Stimulated activated CD4-positive, alpha-beta T cell treated with anti-CD3 and anti-CD28 coated beads, Interleukin-4, amount 100 ng/mL, for 1 hour (primary cell): ENCODE measurements at places on chromosomes 5 and 9.

GRCh38 chr9:117412841-117413240 lies 2.0 kb downstream of the ASTN2 start:
- no peak for DNase-seq

- no peak for DNase-seq
These were observed 31.7 kb downstream of the FUBP3 start for GRCh38 chr9:130610862-130611707.

GRCh38 chr9:22307013-22307711 lies 139.5 kb upstream of the DMRTA1 start:
- no peak for DNase-seq

DNA sequence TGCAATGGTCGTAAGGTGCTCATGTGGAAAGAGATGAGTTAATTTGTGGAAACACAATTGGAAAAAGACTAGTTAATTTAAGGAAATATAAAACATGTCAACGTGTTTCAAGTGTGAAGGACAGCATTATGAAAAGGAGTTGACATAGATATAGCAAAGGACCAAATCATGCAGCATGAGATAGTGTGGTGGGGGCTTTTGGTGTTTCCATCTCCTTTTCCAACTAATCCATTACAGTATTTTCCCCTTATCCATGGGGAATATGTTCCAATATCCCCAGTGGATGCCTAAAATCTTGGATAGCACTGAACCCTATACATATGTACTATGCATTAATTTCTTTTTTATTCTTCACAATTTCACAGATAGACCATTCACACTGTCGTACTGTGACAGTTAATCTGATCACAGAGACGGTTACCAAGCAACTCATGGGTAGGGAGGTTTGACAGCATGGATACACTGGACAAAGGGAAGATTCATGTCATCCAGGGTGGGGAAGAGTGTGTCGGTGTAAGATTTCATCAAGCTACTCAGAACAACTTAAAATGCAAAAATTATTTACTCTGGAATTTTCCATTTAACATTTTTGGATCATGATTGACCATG lies 238.6 kb downstream of the CDH12 start:
- no peak for DNase-seq

- DNase-seq = no peak
These were observed 30.8 kb upstream of the ASTN2 start for GRCh38 chr9:117445631-117446030.

DNA sequence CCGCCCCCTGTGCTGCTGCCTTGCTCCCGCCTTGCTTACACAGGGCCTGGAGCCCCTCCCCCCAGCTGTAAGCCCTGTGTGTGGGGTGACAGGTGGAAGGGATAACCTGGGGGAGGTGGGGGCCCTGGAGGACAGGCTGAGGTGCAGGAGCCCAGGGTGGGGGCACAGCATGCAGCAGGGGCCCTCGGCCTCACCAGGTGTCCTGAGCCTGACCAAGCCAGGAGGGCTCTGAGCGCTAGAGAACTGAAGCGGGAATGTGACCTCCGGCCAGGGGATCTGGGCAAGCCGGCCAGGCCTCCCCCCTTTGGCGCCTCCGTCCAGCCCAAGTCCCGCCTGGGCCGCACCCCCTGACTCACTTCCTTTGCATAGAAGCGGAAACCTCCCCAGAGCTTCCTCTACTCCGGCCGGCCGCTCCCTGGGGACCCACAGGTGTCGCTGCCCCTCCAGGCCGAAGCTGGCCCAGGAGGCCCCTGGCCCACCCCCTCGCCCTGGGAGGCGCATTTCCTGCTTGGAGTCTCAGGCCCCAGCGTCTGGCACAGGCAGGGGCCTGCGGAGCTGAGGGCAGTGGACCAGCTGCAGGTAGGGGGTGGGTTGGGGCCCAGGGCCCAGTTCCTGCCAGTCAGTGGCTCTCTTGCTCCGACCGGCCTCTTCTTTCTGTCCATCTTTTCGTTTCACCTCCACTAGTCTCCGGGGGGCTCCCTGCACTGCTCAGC lies at the start of gene TOR4A:
Gene TOR4A (plus strand): TSS at position 398 of the 713 bp plus-strand sequence. CDS start 964 bp downstream, outside the sequence.
- DNase-seq = no peak

DNA sequence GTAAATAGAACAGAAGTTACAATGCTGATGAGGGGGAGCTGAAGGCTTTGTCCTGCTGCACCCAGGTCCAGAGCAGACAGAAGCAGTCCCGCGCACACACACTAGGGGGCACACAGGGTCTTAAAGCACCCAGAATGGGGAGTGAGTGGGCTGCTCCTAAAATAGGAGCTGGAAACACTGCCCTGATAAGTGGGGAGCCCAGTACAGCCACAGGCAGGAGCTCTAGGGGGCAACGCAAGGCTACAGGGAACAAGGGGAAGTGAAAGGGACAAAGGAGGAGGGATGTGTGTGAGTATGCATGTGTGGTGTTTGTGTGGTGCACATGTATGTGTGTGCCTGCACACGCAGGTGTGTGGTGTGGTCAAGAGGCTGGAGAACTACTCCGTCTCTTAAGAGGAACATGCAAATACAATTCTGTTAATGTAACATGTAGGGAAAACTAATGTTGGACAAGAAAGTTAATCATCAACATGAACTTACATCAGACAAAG lies 191.5 kb downstream of the ROR2 start:
- peak; percentile 33 for DNase-seq

GRCh38 chr5:10364186-10364689 lies 10.7 kb downstream of the MARCHF6 start:
- no peak for DNase-seq

DNA sequence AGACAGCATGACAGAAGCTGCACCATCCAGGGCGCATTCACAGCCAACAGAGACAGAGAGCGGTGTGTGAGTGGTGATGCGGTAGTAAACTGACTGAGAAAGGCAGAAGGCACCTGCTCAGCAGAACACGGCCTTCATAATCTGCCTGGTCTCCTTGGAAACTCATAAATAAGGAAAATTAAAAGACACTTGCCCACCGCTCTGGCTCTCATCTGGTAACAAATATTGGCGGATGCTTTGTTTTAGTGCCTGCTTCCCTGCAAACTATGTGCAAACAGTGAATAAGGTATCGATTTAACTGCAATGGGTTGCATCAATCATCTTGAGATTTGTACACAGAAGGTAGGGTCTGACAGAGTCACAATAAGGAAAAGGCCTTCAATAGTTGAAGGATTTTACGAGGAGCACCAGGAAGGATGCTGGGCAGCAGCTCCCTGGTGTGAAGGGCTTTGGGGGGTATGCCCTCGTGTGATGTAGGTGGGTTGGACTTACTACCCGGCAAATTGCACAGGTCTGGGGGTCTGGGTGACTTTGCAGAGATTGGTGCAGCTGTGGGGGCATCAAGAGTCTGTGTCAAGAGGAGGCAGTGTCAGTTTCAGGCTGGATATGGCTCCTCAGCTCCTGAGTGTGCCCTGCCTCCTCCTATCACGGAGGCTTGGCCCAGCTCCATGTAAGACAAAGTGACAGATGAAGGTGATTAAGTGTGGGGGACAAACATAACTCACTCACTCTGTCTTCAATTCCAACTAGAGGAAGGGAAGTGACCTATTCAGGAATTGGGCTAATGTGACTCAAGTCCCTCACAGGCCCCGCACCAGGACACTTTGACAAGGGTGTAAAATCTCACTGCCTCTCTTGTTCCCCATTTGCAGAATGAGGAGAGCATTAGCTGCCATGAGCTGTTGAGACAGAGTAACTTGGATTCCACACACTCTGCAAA lies 166.7 kb downstream of the ICE1 start:
- no peak for DNase-seq

DNA sequence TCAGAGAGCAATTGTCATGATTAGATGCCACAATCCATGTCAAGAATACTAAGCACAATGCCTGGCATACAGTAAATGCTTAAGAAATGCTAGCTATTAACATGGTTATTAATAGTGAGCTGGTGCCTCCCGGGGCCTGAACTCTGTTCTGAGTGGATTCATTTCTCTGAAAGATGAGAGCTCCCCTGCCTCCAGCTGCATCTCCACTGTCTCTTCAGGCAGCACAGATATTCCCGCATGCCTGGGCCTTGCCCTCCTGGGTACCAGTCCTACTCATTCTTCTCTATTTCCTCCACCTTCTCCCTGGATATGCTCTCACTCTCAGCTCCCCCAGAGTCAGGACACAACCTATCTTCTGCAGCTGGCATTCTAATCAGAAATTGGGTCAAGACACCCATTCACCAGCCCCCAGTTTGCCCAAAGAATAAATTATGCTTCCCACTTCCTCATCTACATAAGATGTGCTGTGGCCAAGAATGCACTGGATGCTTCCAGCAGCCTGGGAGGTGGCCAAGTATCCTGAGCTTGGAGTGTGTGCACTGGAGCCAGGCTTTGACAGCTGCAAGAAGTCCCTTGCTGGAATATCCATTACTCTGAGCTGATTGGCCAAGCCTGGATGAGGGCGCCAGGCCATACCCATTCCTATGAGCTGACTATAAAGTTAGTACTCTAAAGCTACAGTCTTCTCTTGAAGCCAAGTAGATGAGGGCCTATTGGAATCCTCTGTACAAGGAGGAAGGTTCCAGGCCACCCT lies 669.0 kb downstream of the ACTL7B start:
- DNase-seq = no peak

- DNase-seq = no peak
These were observed 217.6 kb downstream of the ROR2 start for GRCh38 chr9:91732187-91733005.

DNA sequence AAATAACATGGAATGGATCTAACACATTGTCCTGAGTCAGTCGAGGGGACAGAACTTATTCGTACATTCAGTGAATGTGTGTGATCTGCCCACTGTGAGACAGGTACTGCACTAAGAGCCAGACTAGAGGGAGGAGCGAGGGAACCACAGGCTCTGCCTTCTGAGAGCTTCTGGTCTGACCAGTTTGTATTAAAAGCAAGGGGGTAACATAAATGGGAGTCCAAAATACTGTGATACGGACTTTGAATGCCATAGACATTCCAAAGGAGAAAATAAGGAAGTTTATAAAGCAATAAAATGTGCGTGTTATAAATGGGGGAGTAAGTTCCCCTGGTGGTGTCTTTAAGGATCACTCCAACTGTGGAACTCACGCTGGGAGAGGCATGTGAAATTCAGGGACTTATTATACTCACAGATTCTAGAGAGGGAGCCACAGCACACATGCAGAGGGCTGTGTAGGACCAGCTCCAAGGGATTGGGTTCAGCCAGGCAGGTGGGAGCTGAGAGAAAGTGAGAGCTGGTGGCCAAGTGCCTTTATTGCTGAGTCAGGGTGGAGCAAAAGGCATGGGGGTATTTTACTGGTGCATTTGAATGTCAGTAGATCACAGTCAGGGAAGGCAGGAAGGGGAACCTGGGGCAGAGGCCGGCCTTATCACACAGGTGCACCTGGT lies 186.5 kb upstream of the WWC1 start:
- no peak for DNase-seq

GRCh38 chr9:567128-567746 lies 274.3 kb upstream of the DMRT1 start:
- no peak for DNase-seq

DNA sequence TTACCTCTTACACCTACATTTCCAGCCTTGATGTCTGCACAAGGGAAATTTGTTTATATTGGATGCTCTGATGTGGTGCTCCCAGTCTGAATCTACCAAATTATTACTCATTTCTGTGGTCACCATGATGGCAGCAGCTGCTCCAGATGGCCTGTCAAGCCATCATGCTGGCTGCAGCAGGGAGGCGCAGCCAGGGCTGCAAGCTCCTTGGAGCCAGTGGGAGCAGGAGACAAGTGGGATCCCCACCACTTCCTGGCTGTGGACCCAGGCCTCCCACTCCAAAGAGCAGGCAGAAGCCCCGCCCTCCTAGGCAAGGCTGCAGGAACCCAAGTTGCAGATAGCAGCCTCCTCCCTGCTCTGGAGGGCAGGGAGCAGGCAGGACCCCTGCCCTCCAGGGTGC lies 241.1 kb upstream of the ATP10B start:
- DNase-seq = no peak

DNA sequence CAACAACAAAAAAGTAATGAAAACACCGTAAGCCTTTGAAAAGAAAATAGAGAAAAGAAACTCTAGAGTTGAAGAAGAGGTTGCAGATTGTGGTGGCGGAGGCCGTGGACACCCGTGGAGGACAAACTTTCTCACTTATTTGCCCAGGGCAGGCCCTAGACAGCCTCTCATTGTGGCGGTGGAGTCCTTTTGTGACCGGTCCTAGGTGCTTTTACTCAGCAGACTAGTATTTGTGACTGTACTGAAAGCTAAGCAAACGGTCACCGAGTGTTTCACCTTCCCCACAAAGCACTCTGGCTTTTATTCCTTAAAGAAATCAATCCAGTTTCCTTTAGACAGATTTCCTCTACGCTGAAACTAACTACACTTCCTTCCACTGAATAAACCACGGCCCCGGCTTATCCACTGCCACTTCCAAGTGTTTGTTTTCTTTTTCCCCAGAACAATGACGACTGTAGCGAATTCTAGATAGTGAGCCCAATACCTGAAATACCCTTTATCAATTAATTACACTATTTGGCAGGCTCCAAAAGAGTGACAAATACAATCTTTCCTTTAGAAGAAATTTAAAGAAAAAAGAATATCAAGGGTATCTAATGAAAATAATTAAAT lies 210.2 kb upstream of the TARS1 start:
- no peak for DNase-seq

DNA sequence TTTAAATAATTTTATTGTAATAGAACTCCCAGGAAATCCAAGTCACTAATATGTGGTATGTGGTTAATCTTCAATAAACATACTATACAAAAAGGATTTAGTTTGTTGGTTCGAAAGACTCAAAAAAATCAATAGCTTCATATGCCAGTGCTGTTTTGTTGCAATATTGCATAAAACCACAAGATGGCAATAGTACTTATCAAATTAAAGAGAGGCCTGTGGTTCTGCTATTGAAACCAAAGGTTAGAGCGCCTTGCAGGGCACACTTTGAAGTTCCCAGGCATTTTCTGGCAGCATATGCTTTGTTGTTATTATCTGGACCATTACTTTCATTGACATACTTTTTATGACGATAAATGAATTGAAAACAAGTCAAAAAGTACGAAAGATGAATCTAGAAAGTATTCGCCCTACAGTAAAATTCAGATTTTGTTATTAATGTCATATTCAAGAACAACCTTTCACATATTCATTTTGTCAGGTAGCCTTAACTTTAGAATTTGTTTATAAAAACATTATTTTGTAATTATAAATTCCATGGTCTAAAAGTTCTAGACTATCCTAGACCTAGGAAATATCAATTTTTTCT lies 316.3 kb downstream of the MCTP1 start:
- DNase-seq = no peak

- no peak for DNase-seq
These were observed 410.8 kb downstream of the CETN3 start for GRCh38 chr5:89998519-89999305.

- no peak for DNase-seq
These were observed 39.7 kb upstream of the SPRY4 start for GRCh38 chr5:142364251-142365145.

GRCh38 chr5:5490774-5491347 lies 68.4 kb downstream of the ICE1 start:
- DNase-seq = no peak
